ENCODE measurements at places on chromosomes 1 and 21.

DNA sequence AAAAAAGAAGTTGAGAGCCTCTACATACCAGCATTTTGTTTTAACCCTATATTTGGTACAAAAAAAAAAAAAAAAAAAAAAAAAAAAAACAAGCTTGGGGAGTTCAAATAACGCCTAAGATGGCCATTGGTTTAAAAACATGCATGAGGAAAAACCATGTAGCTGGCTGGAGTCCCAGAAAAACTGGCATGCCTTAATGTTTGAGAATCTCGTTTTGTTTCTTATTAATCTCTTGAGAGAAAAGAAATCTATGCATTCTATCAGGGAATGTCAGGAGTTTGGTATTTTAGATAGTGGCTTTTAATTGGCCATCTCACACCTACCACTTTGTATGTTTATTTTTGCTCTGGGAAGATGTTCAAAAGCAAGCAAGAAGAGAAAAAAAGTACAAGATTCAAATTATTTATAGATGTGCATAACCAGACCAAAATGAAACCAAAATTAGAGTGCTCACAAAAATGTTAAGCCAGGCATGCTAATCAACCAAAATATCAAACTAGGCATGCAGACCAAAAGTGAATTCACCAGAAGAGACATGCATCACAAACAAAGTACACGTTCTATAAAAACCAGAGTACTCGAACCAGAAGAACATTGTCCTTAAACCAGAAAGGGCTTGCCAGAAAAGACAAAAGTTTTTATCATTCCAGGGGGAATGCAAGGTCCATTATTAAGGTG lies 156.6 kb downstream of the AK5 start:
- DNase-seq = no peak

GRCh38 chr1:214901718-214902117 lies 180.8 kb upstream of the KCNK2 start:
- DNase-seq = no peak

DNA sequence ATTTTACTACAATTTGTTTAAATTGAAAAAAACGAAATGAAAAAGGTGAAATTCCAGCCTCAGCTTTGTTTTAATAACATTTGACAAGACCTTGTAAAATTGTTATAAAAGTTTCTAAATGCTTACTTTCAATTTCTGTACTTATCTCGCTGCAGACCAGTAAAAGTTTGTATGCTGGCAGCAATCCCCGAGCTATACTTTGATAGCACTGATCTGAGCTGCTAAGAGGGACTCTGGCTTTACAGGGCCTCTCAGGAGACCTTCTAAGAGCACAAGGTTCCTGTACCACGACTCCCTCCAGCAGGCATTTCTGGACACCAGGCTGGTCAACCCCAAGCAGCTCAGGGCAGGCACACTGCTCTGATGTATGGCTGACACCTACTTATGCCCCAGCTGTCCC lies 13.1 kb downstream of the STMN1 start:
- DNase-seq = no peak

GRCh38 chr1:45516036-45516435 lies 5.6 kb downstream of the PRDX1 start:
- DNase-seq = no peak

- no peak for DNase-seq
These were observed 8.9 kb upstream of the PCBP3 start for GRCh38 chr21:45634511-45635183.

DNA sequence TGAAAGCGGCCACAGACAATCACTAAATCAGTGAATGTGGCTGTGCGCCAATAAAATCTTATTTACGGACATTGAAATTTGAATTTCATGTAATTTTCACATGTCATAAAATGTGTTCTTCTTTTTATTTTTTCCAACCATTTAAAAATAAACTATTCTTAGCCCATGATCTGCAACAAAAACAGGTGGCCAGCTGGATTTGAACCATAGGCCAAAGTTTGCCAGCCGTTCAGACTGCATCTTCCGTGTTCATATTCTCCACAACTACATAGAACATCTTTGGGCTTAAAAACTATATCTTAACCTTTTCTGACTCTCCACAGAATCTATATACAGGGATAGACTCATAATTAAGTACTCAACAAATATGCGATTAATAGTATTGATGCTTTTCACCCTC lies 81.2 kb upstream of the RALGPS2 start:
- no peak for DNase-seq

DNA sequence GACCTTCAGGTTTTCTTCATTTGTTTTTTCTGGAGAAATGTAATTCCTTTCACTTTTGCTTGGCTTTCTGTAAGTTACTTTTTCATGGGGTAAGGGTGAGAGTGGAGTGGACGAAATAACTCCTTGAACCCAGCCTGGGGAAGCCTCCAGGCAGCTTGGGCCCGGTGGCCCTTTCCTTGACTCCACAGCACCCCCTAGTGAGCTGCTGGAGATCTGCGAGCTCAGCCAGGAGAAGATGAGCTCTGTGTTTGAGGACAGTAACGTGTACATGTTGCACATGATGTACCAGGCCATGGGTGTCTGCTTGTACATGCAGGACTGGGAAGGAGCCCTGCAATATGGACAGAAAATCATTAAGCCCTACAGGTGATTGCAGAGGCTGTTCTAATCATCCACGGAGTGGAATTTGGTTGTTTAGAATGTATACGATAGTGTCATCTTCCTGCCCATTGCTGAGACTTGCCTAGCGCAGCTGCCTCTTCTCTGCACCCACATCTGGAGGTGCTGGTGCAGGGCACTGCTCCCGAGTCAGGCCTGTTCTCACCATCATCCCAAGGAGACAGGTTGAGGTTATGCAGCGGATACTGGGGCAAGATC lies 51.0 kb downstream of the SMYD2 start:
- peak; percentile 66 for DNase-seq

DNA sequence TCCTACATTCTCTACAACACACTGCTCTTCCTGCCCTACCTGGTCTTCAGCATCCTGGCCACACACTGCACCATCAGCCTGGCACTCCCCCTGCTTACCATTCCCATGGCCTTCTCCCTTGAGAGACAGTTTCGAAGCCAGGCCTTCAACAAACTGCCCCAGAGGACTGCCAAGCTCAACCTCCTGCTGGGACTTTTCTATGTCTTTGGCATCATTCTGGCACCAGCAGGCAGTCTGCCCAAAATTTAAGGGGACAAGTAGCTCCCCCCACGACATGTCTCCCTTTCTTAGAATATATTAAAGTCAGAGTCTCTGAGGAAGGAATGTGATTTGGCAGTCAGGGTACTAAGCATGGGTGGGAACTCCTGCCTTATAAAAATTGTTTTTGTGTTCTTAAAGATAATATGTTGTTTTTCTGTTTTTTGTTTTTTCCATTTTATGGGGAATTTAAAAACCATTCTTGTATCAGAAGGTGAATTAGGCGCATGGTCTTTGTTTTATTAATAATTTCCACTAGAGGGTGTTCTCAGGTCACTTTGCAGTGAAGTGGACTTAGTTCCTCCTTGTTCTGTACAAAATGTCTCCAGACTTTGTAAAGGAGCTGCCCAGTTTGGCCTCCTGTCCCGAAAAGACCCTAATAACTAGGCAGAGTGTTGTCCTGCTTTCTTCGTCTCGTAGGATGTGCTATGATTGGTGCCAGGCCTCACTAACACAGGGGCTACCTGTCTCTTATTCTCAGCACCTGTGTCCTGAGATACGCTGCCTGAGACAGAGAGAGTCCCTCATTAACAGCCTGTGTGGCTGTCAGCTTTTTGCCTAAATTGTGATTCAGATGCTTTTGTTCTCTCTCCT lies 13.1 kb downstream of the UBIAD1 start:
- DNase-seq = no peak

GRCh38 chr1:26747048-26747447 lies 40.7 kb upstream of the PIGV start:
- DNase-seq = no peak

DNA sequence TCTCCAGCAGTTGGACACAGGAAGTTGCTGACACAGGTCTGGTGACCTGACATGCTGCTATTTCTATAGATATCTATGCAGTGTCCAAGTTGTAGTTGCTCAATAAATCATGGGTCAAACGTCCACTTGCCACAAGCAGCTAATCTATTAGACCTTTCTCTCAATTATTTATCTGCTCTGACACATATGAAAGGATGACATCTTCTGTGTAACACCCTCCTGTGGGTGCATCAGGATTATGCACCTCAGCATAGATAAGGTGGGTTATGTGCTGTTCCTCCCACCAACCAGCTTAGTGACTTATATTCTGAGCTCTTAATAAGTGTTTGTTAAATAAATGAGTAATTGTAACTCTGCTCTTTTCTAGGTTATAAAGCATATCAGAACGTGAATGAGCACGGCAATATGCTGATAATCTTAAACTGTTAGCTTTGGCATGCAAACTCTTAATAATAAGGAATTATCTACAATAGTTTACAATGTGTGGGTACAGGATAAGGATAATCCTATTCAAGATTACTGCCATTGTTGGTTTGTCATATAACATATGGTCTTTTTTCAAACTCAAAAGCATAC lies 90.7 kb upstream of the GCLM start:
- no peak for DNase-seq

- DNase-seq = no peak
These were observed 633.7 kb upstream of the USP24 start for GRCh38 chr1:55848906-55849305.

DNA sequence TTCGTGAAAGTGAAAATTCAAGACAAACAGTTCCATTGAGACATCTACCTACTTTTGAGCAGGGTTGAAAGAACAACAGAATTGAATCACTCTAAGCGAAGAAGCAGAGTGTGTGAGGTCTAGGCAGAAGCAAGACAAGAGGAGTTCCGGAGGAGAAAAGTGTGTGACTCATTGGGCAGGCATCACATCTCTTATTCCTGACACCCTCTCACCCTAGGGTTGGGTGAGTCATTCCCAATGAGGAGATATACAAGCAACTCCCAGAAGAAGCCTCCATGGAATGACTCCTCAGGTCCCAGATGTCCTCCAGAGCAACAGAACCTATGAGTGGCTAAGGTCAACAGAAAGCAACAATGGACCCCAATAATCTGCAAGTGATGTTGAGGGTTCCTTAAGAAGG lies 138.1 kb downstream of the TPR start:
- no peak for DNase-seq

DNA sequence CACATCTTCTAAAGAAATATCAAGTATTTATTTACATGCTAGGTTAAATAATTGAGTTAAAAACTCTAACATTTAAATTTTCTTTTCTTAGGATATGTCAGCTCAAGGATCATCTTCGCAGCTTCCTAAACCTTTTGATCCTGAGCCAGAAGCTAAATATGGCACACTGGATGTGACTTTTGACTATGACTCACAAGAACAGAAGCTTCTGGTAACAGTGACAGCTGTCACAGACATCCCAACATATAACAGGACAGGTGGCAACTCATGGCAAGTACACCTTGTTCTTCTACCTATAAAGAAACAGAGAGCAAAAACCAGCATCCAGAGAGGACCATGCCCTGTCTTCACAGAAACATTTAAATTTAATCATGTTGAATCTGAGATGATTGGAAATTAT lies 132.7 kb upstream of the SERTAD4 start:
- no peak for DNase-seq

DNA sequence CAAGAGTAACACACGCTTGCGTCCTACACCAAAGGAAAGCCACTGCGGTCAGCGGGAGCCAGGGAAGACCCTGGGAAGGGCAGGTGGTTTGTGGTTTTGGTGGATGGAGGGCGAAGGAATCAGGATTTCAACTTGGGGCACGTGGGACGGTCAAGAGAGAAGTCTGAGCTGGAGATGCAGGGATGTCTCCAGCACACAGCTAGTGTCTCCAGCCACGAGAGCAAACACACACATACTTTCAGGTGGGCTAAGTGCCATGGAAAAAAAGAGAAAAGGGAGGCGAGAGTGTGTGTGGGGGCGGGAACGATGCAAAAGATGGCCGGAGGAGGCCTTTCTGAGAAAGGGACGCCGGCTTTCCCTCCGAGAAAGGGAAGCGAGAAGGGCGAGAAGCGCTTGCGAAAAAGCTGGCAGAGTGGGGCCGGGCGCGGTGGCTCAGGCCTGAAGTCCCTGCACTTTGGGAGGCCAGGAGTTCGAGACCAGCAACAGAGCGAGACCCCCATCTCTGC lies 1.4 kb upstream of the SRRM1 start:
- DNase-seq = peak; percentile 37

- DNase-seq = no peak
These were observed 42.6 kb upstream of the EPB41 start for GRCh38 chr1:28871631-28872401.

DNA sequence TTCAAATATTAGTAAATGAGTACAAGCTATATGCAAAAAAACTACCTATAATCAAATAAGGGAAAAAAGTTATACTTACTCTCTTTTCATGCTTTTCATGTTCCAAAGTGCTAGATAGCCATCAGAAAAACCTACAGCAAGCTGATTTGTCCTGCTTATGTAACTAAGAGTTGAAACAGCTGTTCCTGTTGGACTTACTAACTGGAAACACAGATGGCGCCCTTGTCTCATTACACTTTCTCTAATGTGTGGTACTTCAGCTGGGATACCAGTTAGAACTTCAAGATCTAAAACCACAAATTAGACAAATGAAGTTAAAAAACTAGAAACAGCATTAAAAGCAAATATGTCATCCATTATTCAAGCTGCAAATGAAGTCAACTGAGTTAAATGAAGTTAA lies 24.3 kb downstream of the AHCTF1 start:
- DNase-seq = peak; percentile 43

- no peak for DNase-seq
These were observed 26.4 kb downstream of the HHIPL2 start for GRCh38 chr1:222521299-222522104.

DNA sequence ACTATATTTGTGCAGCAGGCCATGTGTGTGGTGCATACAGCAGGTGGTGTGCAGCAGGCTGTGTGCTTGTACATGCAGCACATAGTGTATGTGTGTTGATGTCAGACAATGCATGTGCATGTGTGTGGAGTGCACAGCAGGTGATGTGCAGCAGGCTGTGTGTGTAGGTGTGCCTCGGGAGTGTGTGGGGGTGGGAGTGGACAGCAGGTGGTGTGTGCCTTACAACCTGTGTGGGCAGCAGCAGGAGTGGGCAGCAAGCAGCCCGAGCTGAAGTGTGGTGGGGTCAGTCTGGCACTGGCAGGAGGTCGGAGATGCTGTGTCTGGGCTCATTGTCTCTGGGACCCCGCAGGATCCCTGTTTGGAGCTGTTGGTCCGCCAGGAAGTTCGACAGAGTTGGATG lies 29.6 kb downstream of the PTPRF start:
- DNase-seq = no peak

- peak; percentile 26 for DNase-seq
These were observed 147.2 kb downstream of the CHD1L start for GRCh38 chr1:147389532-147390184.

- no peak for DNase-seq
These were observed 47.5 kb upstream of the CTPS1 start for GRCh38 chr1:40932006-40932405.

DNA sequence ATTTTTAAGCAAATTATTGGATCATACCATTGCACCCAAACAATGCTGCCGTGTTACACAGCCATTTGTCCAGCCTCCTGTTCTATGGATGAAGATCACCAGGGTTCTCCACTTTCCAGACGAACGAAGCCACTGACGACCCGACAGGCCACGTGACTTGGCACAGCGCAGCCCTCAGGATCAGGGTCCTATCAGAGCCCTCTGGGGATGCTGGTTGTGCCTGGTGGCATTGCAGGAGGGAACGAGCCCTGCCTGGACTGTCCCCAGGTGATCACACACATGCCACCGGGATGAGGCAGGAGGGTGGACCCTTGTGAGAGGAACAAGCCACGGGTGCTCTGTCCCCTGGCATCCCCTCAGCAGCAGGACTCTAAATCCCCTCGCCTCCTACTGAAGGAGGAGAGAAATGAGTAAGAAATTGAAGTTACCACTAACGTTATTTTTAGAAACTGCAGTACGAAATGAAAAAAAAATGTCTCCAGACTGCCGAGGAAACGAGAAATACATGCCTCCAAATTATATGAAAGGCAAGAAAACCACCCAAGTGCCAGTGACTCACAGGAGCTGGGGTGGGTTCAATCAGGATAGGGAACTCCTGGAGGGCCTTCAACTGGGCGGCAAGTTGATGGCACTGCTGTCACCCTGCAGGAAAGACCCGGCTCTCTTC lies 58.7 kb upstream of the PDE9A start:
- no peak for DNase-seq

Data from DND-41 (cell line).